Stimulated activated CD4-positive, alpha-beta T cell treated with anti-CD3 and anti-CD28 coated beads, Interleukin-1b, Interleukin-23, amount 100 ng/mL, for 24 hours (primary cell): ENCODE measurements at places on chromosomes 16 and 17.

GRCh38 chr16:47475786-47476185 lies 14.7 kb downstream of the PHKB start:
- DNase-seq: no peak

DNA sequence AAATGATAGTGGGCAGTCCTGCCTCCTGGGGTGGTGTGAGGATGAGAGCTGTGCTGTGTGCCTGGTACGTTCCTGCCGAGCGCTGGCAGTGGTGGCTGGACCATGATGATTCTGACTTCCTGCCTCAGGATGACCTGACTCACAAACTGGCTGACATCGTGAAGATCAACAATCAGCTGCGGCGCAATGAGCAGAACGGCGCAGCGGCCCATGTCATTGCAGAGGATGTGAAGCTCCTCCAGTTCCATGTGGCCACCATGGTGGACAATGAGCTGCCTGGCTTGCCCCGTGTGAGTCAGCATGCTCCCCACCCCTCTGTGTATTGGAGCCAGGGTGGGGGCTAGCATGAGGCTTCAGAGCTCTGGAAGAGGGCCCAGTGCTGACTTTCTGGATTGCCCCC lies 13.1 kb downstream of the POLR2A start:
- no peak for DNase-seq

GRCh38 chr16:72025404-72026114 lies 17.0 kb downstream of the DHODH start:
- DNase-seq: no peak

DNA sequence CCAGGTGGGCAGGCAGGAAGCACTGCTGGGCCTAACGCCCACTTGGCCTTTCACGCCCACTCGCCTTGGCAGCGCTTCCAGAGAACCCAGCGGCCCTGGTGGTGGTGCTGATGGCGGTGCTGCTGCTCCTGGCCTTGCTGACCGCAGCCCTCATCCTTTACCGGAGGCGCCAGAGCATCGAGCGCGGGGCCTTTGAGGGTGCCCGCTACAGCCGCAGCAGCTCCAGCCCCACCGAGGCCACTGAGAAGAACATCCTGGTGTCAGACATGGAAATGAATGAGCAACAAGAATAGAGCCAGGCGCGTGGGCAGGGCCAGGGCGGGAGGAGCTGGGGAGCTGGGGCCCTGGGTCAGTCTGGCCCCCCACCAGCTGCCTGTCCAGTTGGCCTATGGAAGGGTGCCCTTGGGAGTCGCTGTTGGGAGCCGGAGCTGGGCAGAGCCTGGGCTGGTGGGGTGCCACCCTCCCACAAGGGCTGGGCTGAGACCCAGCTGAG lies 64.7 kb downstream of the MRC2 start:
- no peak for DNase-seq

DNA sequence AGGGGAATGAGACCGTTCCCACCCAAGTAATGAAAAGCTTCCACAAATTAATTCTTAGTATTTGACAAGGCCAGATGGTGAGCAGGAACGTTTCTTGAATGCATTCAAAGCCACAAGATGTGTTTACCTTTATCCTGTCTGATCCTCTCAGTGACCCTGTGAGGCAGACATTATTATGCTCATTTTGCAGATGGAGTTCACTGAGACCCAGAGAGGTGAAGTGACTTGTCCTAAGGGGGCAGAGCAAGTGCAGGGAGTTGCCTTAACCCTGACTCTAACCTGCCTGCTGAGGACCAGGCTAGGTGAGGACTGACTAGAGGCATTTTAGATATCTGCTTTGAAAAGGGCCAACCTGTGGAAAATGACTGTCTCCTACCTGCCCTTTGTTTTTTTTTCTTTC lies 156.7 kb downstream of the HAPSTR1 start:
- DNase-seq: no peak

- no peak for DNase-seq
Measured at GRCh38 chr17:8755590-8756255, 2.6 kb downstream of the SPDYE4 start.

DNA sequence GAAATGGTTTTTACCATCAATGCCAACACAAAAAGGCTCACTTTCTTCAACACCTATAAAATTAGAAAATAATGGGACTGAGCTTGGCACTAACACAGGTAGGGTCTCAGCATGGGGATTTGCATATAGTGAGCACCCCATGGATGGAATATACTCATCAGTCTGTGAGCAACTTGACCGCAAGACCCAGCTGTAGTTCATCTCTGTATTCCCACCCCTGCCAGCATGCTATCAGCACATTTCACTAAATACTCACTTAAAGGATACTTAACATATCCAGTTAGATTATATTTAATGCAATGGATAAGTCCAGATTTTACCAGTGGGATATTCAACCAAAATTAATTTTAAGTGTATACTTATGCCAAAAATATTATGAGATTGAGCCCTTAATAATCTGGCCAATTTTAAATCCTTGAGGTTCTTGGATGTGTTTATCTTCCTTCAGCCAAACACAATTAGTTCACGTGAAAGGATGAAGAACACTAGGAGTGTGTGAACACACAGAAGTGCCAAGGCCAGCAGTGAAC lies 66.7 kb downstream of the C16orf95 start:
- no peak for DNase-seq

GRCh38 chr16:14486520-14487303 lies 143.3 kb downstream of the PARN start:
- no peak for DNase-seq

GRCh38 chr17:77316191-77316641 lies 175.4 kb downstream of the SEC14L1 start:
- DNase-seq: no peak

DNA sequence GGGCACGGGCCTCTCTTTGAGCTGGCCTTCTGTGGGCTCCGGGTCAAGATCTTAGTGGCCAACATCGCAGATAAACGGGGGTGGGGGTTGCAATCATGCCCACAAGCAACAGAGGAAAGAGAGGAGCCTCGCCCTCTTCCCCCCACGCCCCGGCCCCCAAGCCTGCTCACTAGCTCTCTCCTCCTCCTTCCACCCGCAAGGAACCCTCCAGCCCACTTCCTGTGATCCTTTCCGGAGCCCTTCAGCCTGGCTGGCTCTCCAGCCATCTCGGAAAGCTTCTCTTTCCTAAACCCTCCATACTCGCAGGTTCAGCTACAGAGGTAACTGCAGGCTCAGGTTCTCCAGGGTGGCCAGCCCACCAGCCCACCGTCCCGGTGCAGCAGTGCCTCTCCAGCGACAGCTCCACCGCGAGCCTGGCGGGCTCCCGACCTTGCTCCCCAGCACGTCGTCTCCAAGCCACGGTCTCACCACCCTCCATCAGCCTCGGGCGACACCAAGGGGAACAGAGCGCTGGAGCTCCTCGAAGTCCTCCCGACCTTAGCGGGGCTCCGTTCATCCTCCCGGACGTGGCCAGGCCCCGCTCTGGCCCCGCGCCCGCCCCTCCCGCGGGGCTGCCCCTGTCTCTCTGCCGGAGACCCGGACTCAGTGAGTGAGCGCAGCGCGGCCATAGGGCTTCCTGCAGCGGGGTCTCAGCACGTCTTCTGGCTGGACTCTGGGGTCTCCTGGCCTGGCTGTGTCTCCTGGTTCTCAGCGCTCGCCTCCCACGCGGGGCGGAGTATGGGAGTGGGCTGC lies 12.9 kb upstream of the ODF4 start:
- peak; percentile 10 for DNase-seq

DNA sequence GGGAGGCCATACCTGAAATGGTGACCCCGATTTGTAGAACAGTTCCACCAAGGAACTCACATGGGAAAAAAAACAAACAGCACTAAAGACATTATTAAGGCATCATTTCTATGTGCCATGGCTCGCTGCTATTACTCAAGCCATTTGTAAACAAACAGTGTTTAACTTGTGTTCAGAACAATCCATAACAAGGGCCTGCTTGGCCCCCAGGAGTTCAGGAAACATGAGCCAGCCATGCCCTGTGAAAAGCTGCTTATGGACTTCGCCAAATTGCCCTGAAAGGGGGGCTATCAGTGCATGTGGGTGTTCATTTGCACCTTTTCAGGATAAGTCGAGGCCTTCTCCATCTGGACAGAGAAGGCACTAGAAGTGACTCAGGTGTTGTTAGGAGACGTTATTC lies 8.0 kb downstream of the POLR3K start:
- no peak for DNase-seq

DNA sequence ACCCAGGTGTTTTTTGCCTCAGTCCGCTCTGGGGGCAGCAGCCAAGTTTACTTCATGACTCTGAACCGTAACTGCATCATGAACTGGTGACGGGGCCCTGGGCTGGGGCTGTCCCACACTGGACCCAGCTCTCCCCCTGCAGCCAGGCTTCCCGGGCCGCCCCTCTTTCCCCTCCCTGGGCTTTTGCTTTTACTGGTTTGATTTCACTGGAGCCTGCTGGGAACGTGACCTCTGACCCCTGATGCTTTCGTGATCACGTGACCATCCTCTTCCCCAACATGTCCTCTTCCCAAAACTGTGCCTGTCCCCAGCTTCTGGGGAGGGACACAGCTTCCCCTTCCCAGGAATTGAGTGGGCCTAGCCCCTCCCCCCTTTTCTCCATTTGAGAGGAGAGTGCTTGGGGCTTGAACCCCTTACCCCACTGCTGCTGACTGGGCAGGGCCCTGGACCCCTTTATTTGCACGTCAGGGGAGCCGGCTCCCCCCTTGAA lies 2.1 kb upstream of the C17orf107 start:
- DNase-seq: no peak

DNA sequence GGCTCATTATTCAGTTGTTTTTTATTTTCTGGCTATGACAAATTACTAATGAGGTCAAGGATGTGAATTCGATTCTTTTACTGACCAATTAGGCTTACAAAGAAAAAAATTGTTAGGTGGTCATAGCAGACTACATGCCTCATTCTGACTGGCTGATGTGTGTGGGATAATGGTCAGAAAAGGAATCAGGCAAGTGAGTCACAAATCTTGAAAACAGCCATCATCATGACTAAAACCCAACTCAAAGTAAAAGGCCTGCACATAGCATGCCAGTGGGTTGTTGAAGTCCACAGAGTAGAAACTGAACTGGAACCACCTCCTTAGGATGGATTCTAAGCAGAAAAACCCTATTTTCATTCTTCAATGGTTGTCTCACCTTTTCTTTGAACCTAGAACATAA lies 8.6 kb downstream of the RPGRIP1L start:
- DNase-seq: no peak
